ENCODE measurements at places on chromosomes 16 and 17.
A peak's percentile ranks its signal among the peaks of the same experiment; 100 is the strongest.

DNA sequence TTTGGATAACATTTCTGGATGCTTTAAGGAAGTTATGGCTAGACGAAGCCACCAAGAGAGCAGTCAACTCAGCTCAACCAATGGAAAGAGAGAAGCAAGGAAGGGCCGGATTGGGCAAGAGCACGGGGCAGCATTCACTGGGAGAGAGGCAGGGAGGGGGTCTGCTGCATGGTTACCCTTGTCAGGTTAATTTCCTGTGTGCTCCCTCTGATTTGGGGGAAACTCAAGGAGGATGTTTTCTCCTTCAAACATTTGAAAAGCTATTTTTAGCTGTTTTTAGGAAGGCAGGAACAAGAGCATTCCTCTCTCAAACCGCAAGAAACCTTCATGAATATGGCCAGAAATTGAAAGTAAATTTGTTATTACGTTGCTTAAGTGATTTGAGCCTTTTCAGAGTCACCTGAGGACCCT, 118.5 kb upstream of the ZFHX3 start:
- DNase-seq: no peak

- DNase-seq: no peak
Observed at GRCh38 chr17:60107526-60108257, 29.0 kb upstream of the HEATR6 start.

- no peak for DNase-seq
Observed at GRCh38 chr16:85512808-85513115, 100.4 kb upstream of the GSE1 start.

DNA sequence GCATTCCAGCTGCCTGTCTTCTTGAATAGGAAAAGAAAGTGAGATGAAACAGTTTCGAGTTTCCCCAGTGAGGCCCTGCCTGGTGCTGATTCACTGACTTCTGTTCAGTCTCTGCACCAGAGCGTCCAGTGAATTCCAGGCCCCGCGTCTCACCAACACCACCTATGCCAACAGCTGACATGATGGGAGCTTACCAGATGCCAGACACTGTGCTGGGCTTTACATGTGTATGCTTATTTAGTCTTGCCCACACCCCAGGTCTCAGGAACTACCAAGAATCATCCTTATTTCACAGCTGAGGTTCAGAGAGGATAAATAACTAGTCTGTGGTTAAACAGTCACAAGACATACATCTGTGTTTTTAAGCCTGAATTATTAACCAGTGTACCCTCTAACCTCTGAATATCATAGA, 29.1 kb upstream of the IRX6 start:
- DNase-seq: no peak

- no peak for DNase-seq
Observed at GRCh38 chr17:31527606-31528005, 136.1 kb downstream of the RAB11FIP4 start.

DNA sequence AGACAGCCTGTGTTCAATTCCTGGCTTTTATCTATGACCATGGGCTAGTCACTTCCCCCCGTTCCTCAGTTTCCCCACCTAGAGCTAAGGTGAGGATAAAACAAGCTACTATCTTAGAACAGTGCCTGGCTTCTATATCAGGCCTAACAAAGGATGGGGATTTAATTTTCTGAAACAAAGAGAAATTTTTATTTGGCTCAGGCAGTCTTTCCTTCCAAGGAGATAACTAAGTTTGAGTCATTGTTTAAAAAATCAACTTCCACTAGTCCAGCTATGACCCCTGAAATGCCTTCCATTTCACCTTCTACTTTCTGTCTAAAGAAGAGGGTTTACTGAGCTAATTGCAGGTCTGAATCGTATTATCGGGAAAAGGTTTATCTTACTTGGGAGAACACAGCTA, 99.0 kb downstream of the CMIP start:
- no peak for DNase-seq

DNA sequence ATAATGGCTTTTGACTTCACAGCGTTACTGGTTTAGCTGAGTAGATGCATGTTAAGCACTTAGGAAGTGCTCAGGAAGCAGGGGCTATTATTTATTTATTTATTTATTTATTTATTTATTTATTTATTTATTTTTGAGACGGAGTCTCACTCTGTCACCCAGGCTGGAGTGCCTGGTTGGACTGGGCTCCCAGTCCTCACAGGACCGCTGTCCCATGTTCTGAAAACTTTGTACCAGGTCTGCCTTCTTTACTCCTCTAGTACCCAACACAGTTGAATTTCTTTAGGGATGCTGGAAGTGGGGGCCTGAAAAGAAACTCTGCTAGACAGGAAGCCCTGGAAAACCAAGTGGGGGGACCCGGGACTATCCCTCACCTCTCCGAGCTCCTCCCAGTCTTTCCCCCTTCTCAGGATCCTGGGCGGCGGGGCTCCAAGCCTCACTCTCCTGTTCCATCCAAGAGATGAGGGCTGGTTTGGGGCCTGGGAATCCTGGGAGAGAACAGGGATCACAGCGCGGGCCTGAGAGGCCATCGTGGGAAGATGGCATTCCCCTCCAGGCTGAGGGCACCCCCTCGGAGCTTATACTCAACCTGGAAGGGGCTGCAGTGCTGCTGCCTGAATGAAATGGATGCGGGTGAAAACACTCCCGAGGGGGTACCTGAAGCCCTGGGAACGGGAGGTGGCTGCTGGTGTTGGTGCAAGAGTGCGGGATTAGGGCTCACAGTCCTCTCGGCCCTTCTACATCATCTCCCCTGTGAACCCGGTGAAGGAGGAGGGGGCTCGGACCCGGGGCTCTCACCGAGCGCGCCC, 674 bp downstream of the ZNF688 start:
- DNase-seq: no peak

- DNase-seq: no peak
Observed at GRCh38 chr17:42704490-42704836, 22.1 kb downstream of the CNTNAP1 start.

DNA sequence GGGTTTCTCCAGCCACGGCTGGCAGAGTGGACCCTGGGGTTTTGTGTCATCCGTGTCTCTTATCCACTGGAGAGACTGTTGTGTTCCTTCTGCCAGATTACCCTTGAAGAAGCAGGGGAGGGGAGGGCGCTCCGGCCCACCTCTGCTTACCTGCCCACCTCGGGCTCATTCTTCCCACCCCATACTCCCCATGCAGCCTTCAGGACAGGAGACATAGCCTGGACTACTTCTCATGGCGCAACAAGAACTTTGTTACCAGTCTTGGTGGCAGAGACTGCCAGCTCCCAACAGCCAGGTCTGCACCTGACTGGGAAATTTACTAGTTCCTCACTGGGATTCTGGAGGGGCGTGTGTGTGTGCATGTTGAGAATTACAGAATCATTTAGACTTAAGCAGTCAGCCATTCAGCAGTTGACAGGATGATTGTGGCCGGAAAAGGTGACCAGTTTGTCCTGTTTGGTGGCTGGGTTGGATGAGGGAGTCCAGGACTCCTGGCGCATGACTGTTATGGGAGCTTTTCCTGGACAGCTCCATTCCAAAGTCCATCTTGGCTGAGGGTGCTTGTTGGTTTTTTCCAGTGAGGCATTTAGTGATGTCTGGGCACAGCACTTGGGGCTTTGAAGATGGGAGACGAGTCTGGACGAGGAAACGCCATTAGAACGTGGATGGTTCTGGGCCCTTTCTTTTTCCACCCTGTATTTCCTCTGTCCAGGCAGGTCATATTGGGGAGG, 8.7 kb downstream of the GSE1 start:
- DNase-seq: no peak

DNA sequence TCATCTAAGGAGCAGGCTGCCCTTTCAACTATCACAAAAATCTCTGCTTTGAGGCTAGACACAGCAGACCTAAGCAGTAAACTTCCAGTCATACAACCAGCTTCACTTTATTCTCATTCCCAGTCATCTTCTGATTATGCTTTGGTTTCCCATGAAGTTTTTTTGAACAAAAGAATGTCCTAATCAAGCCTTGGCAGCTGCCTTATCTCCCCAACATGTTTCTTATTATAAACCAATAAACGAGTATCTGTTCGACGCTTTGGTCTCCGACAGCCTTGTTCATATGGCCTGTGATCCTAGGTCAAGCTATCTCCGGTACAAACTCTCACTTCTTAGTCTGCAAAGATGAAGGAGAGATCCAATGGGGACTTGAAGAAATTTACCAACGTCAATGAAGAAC, 47.4 kb upstream of the CDYL2 start:
- DNase-seq: no peak

- DNase-seq: no peak
Observed at GRCh38 chr17:21090902-21091618, 35.7 kb upstream of the DHRS7B start.

- no peak for DNase-seq
Observed at GRCh38 chr16:21628772-21629171, 23.6 kb downstream of the IGSF6 start.

DNA sequence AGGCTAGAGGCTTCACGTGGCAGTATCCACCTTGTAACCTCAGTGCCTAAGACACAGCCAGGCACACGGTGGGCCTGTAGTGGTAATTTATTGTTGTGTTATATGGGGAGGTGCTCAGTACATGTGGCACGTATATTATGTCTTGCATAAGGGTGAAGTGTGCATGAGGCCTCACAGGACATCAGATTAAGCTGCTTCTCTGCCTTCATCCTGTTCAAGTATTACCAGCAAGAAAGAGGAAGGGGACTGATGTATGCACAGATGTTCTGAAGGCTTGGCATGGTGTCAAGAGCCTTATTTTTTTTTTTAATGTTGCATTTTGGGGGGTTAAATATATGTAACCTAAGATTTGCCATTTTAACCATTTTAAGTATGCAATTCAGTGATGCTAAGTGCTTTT, 71.6 kb downstream of the ABCC1 start:
- DNase-seq: no peak

GRCh38 chr16:27723711-27724481, 174.0 kb downstream of the KATNIP start:
- no peak for DNase-seq

GRCh38 chr16:25012525-25012991, 2.6 kb downstream of the ARHGAP17 start:
- peak; percentile 80 for DNase-seq
